Cardiac ventricle fibroblast (primary cell): ENCODE measurements at places on chromosomes 7 and 10. TPM values are rescaled to one million over a fixed set of nuclear protein-coding genes. Genes with fewer than 3 reads are reported as not detected.

The CDNF gene
- total RNA-seq = 2.6 and 2.7 TPM in 2 replicates

The STEAP4 gene
- total RNA-seq = 31.6 and 40.5 TPM in 2 replicates

The PPP1R17 gene
- not detected in 2 replicates for total RNA-seq

The STK17A gene
- total RNA-seq = 14.2 and 15.0 TPM in 2 replicates

The LRRD1 gene
- total RNA-seq = not detected in 2 replicates

The MICU1 gene
- total RNA-seq = 28.4 and 29.6 TPM in 2 replicates

The CDK14 gene
- total RNA-seq = 23.0 and 25.7 TPM in 2 replicates

The LRIT1 gene
- total RNA-seq = not detected in 2 replicates

The FFAR4 gene
- total RNA-seq = not detected in 2 replicates

The IDE gene
- total RNA-seq = 17.0 and 20.0 TPM in 2 replicates

The TIAL1 gene
- total RNA-seq = 44.7 and 49.4 TPM in 2 replicates

The RELN gene
- total RNA-seq = 0.12 and 0.39 TPM in 2 replicates

The WNT2 gene
- total RNA-seq = not detected in 2 replicates

The KLF14 gene
- not detected in 2 replicates for total RNA-seq

The GBX1 gene
- not detected in 2 replicates for total RNA-seq

The MAGI2 gene
- 2.3 and 9.4 TPM in 2 replicates for total RNA-seq

The OPN4 gene
- total RNA-seq = not detected in 2 replicates

The MYO1G gene
- total RNA-seq = not detected in 2 replicates

The TMEM196 gene
- total RNA-seq = not detected in 2 replicates

The VPS41 gene
- 20.2 and 23.9 TPM in 2 replicates for total RNA-seq

The HOXA1 gene
- total RNA-seq = not detected in 2 replicates

The EPO gene
- not detected in 2 replicates for total RNA-seq

The ASAH2 gene
- 0.24 and 0.25 TPM in 2 replicates for total RNA-seq

The NUTM2E gene
- total RNA-seq = not detected in 2 replicates

The HOXA4 gene
- not detected in 2 replicates for total RNA-seq

The MMD2 gene
- total RNA-seq = not detected in 2 replicates

The DLD gene
- 30.4 and 61.6 TPM in 2 replicates for total RNA-seq

The SLC13A1 gene
- total RNA-seq = not detected in 2 replicates

The CUBN gene
- 1.4 and 7.2 TPM in 2 replicates for total RNA-seq

The HKDC1 gene
- not detected in 2 replicates for total RNA-seq

The PPP1R9A gene
- total RNA-seq = under 0.01 and 0.06 TPM in 2 replicates

The NPY4R gene
- not detected in 2 replicates for total RNA-seq

The RADIL gene
- total RNA-seq = 0.19 and 1.3 TPM in 2 replicates

The PDIA4 gene
- total RNA-seq = 207 and 246 TPM in 2 replicates

The DNAJC9 gene
- 7.1 and 7.7 TPM in 2 replicates for total RNA-seq

The AGR2 gene
- not detected in 2 replicates for total RNA-seq

The CNPY1 gene
- not detected in 2 replicates for total RNA-seq

The TEX36 gene
- total RNA-seq = not detected in 2 replicates

The P4HA1 gene
- 153 and 163 TPM in 2 replicates for total RNA-seq

The PWWP2B gene
- total RNA-seq = 1.9 and 2.4 TPM in 2 replicates

The CYP2C19 gene
- not detected in 2 replicates for total RNA-seq

The TMEM26 gene
- 0.54 and 0.94 TPM in 2 replicates for total RNA-seq

The ZNF12 gene
- 12.8 and 14.4 TPM in 2 replicates for total RNA-seq

The EBLN1 gene
- total RNA-seq = not detected in 2 replicates

The TRIM74 gene
- total RNA-seq = not detected in 2 replicates

The PTN gene
- total RNA-seq = 6.3 and 6.7 TPM in 2 replicates
